GM23248 (cell line): ENCODE measurements at places on chromosomes 16 and 17. TPM values are rescaled to one million over a fixed set of nuclear protein-coding genes. Genes with fewer than 3 reads are reported as not detected.

The TBX4 gene
- total RNA-seq, result not detected in 2 replicates

The TMC8 gene
- not detected in 2 replicates for total RNA-seq

The TVP23A gene
- total RNA-seq, result not detected in 2 replicates

The PHOSPHO1 gene
- not detected in 2 replicates for total RNA-seq

The OTOP2 gene
- total RNA-seq, result not detected in 2 replicates

The BRIP1 gene
- total RNA-seq, result 4.0 and 5.8 TPM in 2 replicates

The TADA2A gene
- total RNA-seq, result 16.9 and 18.3 TPM in 2 replicates

The NKD1 gene
- total RNA-seq, result not detected in 2 replicates

DNA sequence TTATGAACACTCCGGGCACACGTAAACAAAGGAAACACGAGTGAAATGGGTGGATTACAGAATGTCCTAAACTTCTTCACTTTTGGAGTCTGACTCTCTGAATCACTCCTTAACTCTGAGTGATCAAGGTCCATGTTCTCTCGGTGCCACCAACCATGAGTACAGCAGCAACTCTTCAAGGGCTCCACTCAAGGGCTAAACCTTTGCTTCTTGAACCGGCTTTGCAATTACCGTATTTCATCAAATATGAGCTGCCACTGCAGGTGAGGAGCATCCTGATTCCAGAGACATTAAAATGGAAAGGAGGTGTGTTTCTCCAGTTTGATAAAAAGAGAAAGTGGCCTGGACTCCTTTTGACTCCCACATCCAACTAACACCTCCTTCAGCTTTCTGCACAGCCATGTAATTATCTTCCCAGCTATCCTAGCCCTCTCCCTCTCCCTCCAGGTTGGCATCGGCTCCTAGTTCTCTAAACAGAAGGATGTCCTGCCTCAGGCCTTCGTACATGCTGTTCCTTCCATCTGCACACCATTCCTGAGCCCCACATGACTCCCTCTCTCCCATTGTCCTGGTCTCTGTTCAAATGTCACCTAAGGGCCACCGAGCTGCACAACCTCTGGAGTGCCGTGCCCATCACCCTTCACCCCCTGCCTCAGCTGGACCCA is 61.4 kb downstream of the ZDHHC7 start:
- no peaks in the 10 kb centered on the region for H3K4me1 ChIP-seq
- no peak for DNase-seq
- H3K27ac ChIP-seq, result no peak overlapping the region
- H3K4me3 ChIP-seq, result no peak overlapping the region
- no peaks in the 10 kb centered on the region for H3K27me3 ChIP-seq

DNA sequence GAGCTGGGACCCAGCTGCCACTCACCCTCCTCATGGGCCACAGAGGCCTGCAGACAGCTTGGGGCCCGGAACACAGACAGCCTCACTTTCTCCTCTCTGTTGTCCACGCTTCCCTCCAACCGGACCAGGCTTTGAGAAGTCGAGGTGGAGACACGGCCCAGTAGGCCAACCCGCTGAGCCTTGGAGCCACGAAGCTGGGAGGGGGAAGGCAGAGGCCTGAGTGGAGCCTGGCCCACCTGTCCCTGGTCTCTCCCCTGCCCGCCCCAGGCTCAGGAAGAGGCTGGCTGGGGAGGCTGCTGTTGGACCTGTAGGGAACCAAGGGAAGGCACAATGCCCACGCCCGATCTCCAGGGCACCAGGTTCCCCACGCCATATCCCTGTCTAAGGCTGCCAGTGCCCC is 48.1 kb downstream of the RMI2 start:
- no peak overlapping the region for H3K4me3 ChIP-seq
- no peak overlapping the region for H3K27ac ChIP-seq
- H3K27me3 ChIP-seq, result no peaks in the 10 kb centered on the region
- H3K4me1 ChIP-seq, result no peaks in the 10 kb centered on the region
- no peak for DNase-seq

GRCh38 chr16:53291757-53292392 is 142.4 kb upstream of the RBL2 start:
- peaks cover 84% of the 10 kb centered on the region for H3K36me3 ChIP-seq
- no peaks in the 10 kb centered on the region for H3K27me3 ChIP-seq
- peaks cover 11% of the 10 kb centered on the region for H3K4me1 ChIP-seq
- peak overlapping the region; percentile 62 for H3K27ac ChIP-seq

DNA sequence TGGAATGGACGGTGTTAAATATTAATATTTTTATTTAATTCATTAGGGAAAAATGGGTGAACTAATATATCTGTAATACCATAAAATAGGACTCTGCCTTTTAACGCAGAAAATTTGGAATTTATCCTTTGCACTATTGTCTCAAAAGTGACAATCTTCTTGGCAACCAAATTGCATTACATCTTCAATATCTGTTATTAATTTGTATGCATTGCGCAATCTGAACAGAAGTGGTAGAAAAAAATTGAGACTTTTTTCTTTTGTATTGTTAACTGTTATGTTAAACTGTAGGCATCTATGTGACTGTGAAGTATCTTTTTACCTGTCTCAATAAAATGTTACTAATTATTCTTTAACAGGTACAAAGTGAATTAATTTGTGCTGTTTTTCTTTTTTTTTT is 55.6 kb downstream of the PPM1E start:
- no peaks in the 10 kb centered on the region for H3K4me1 ChIP-seq
- peak; percentile 4 for DNase-seq
- no peak overlapping the region for H3K4me3 ChIP-seq

- no peak overlapping the region for H3K4me3 ChIP-seq
- no peaks in the 10 kb centered on the region for H3K27me3 ChIP-seq
- H3K36me3 ChIP-seq, result no peaks in the 10 kb centered on the region
- DNase-seq, result peak; percentile 64
- H3K4me1 ChIP-seq, result peaks cover 13% of the 10 kb centered on the region
Measured at GRCh38 chr16:83470416-83470815, 337.4 kb upstream of the HSBP1 start.

DNA sequence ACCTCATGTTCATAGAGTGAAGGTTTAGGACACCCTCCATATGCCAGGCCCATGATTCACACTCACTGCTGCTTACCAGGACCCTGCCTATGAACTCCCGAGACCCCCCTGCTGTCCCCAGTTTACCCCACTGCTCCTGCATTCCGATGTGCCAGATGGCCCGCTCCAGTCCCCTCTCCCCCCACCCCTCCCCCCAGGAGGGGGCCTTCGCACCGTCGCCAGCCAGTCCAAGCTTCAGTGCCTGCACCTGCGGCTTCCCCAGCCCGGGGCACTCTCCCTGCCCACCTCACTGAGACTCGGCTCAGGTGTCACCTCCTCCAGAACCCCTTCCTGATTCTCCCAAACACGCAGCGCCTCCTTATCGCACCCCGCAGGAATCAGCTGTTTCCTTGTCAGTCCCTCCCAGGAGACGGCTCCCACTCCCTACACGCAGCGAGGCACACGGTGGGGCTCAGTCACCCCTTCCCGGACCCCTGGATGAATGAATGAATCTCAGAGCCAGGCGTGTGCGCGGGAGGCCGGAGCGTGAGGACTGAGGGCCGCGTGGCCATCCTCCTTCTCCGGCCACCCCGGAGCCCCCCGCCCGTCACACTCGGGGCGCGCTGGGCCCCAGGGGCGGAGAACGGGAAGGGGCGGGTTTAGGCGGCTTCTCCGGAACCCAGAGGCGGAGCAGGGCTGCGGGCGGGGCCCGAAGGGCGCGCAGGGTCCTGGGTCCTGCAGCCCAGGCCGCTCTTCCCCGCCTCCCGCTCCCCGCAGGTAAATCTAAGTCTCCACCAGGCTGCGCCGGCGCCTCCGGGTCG is 1.6 kb downstream of the MYO1C start:
- peak overlapping the region; percentile 43 for H3K27ac ChIP-seq
- peaks cover 34% of the 10 kb centered on the region for H3K4me1 ChIP-seq
- no peaks in the 10 kb centered on the region for H3K27me3 ChIP-seq
- H3K36me3 ChIP-seq, result no peaks in the 10 kb centered on the region
- peak; percentile 76 for DNase-seq
- peak overlapping the region; percentile 84 for H3K4me3 ChIP-seq

DNA sequence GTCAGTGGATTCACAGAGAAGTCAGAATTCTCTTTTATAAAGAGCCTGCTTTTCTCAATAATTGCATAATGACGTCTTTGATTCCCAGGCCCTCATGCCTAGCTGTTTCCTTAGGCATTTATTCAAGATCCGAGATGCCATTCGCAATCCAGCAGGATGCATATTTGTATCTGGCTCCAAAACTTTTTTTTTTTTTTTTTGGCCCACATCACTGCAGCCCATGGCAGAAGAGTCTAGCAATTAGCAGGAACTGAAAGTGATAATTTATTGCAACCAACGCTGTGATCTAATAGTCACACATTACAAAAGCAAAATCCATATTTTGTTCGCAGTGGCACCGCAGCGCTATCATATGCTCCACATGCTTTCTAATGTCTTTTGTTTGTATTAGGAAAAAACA is 503.4 kb downstream of the MAF start:
- H3K36me3 ChIP-seq, result no peaks in the 10 kb centered on the region
- no peaks in the 10 kb centered on the region for H3K27me3 ChIP-seq
- H3K27ac ChIP-seq, result no peak overlapping the region
- no peaks in the 10 kb centered on the region for H3K4me1 ChIP-seq

GRCh38 chr17:77735081-77735565 is 223.4 kb upstream of the TNRC6C start:
- H3K27me3 ChIP-seq, result peaks cover 62% of the 10 kb centered on the region
- no peak overlapping the region for H3K4me3 ChIP-seq
- peak; percentile 24 for DNase-seq
- no peaks in the 10 kb centered on the region for H3K4me1 ChIP-seq

- DNase-seq, result no peak
- H3K27me3 ChIP-seq, result no peaks in the 10 kb centered on the region
- H3K27ac ChIP-seq, result no peak overlapping the region
- no peaks in the 10 kb centered on the region for H3K4me1 ChIP-seq
- no peak overlapping the region for H3K4me3 ChIP-seq
- H3K36me3 ChIP-seq, result no peaks in the 10 kb centered on the region
Measured at GRCh38 chr16:48833461-48833860, 223.5 kb upstream of the N4BP1 start.

- H3K4me1 ChIP-seq, result peaks cover 6% of the 10 kb centered on the region; the same call in 1 of the 2 replicates
- DNase-seq, result no peak
- H3K4me3 ChIP-seq, result no peak overlapping the region
Measured at GRCh38 chr17:72661116-72661944, 431.2 kb downstream of the SLC39A11 start.

DNA sequence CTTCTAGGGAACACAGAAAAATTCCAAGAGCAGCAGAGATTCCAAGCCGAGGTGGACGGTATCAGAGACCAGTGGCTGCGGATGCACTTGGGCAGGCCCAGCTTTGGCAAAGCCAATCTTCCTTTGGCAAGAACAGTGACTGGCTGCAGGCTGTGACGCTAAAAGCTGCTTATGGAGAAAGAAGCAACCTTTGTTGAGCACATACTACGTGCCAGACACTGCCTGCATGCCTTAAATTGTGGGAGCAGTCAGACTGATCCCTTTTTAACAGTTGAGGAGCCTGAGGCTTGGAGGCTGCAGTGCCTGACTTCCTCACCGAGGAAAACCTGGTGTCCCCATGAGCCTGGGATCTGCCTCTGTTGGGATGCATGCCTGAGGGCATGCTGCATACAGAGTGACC is 69.0 kb upstream of the AMZ2 start:
- no peak overlapping the region for H3K27ac ChIP-seq
- no peaks in the 10 kb centered on the region for H3K4me1 ChIP-seq

DNA sequence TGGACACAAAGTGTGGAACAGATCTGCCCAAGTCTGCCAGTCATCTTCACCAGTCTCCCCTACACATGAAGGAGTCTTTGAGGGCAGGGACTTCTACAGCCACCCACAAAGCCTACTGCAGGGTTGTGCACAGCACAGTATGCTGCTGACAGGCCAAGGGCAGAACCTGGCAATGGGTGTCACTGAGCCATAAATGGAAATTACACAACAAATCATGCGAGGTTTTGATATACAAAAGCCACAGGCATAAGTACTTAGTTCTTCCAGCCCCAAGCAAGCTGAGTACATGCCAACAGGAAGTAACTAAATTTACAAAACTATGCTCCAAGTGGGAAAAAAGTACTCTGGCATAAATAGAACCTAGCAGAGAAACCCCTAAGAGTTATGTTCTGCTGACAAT is 7.8 kb upstream of the PSMC3IP start:
- peaks cover 60% of the 10 kb centered on the region for H3K36me3 ChIP-seq
- DNase-seq, result no peak
- no peaks in the 10 kb centered on the region for H3K4me1 ChIP-seq
- H3K27ac ChIP-seq, result no peak overlapping the region
- no peak overlapping the region for H3K4me3 ChIP-seq

- no peak overlapping the region for H3K4me3 ChIP-seq
- DNase-seq, result no peak
- H3K4me1 ChIP-seq, result no peaks in the 10 kb centered on the region
- no peaks in the 10 kb centered on the region for H3K36me3 ChIP-seq
- H3K27ac ChIP-seq, result no peak overlapping the region
Measured at GRCh38 chr16:13571036-13571435, 348.9 kb upstream of the ERCC4 start.

DNA sequence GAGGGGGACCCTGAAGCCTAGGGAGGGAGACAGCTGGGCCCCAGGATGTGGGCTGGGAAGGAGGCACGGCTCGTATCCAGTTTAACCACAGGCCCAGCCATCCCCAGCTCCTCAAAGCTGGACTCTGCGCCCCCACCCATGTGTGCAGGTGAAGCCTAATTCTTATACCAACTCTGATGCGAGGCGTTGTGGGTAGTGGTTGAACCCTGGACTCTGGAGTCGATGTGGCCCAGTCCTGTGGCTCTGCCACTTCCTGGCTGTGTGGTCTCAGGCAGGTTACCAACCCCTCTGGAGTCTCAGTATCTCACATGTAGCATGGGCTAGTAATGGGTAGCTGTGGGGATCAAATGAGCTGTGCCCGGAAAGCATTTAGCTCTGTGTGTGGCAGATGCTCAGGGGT is 60.4 kb upstream of the TOB1 start:
- no peak overlapping the region for H3K4me3 ChIP-seq
- peaks cover 18% of the 10 kb centered on the region for H3K4me1 ChIP-seq
- no peak for DNase-seq
- H3K36me3 ChIP-seq, result no peaks in the 10 kb centered on the region
- H3K27me3 ChIP-seq, result no peaks in the 10 kb centered on the region

DNA sequence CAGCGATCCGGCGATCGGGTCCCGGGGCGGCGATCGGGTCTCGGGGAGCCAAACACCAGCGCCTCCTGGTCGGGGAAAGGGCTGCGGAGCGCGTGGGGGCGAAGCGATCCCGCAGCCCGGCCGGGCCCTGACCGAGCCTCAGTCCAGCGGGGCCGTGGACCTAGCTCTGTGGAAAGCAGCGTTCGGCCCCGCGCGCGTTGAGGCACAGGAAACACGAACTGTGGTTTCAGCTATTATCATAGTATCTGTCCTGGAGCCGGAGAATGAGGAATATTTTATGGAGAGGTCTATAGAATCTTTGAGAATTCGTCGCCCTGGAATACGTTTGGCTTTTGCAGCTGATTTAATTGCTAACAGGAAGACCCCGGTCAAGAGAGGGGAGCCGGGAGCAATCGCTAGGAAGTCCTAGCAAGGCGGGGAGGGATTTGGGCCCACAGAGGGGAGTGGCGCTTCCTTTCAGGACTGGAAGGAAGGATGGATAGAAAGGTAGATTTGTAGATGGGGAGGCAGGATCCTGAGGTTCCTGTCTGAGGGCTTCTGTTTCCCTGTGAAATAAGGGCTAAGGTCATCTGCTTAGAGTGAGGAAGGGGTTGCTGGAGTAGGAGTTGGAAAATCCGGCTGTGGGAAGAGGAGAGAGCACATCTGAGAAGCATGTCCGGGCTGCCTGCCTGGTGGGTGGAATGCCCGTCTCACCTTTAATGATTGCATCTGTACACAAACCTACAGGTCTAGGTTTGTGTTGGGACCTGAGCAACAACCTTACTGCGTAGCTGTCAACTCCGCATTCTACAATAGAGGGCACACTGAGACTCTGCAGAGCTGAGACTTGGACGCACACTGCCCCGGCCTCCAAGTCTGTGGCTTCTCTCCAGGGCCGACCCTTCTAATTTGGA is 770 bp downstream of the CCNF start:
- H3K36me3 ChIP-seq, result peaks cover 3% of the 10 kb centered on the region; the same call in 1 of the 2 replicates
- no peaks in the 10 kb centered on the region for H3K27me3 ChIP-seq
- peak; percentile 56 for DNase-seq
- no peak overlapping the region for H3K27ac ChIP-seq
- H3K4me1 ChIP-seq, result peaks cover 7% of the 10 kb centered on the region; the same call in 1 of the 2 replicates
